ENCODE measurements at places on chromosomes 7 and 10. TPM values are rescaled to one million over a fixed set of nuclear protein-coding genes. Genes with fewer than 3 reads are reported as not detected.

AKR1C3 gene
- total RNA-seq = not detected

SYT15 gene
- 0.70 TPM for total RNA-seq

GOLGA7B gene
- total RNA-seq = 0.44 TPM

MALRD1 gene
- not detected for total RNA-seq

FGFBP3 gene
- 3.6 TPM for total RNA-seq

ZNF107 gene
- 13.5 TPM for total RNA-seq

- H3K4me3 ChIP-seq = no peak overlapping the region
- no peaks in the 10 kb centered on the region for H3K27me3 ChIP-seq
- H3K27ac ChIP-seq = no peak overlapping the region
- peaks cover 3% of the 10 kb centered on the region for H3K36me3 ChIP-seq
Measured at GRCh38 chr10:21624951-21625350, 90.9 kb downstream of the MLLT10 start.

DNA sequence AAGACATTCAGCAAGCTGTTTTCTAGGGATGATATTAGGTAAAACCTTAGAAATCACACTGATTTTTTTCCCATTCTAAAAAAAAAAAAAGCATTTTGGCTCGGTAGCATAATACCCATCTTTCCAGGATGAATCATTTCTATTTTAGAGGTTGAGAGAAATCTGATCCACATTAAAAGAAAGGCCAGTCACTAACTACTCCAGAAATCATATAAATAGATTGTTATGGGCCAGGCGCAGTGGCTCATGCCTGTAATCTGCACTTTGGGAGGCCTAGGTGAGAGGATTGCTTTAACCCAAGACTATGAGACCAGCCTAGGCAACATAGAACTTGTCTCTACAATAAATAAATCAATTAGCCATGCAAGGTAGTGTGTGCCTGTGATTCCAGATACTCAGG is 164.3 kb downstream of the BAMBI start:
- H3K36me3 ChIP-seq = no peaks in the 10 kb centered on the region
- no peak overlapping the region for H3K4me3 ChIP-seq
- DNase-seq = no peak
- no peaks in the 10 kb centered on the region for H3K27me3 ChIP-seq
- no peak overlapping the region for H3K27ac ChIP-seq

DNA sequence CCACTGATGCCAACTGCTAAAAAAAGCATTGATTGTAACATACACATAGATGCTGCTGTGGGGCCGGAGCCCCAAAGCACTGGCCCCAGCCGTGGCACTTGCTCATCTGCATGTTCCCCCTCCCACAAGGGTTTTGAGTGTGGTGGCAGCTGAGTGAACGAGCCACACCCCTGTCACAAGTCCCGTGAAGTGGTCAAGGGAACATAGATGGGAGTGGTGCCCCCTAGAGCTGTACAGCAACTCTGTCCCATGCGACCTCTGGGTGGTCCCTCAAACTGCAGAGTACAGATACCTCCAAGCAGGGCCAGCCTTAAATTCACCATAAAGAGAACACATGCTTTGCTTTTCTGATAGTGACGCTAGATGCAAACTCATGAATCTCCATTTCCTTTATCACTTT is 503.3 kb upstream of the NRP1 start:
- DNase-seq = no peak
- no peak overlapping the region for H3K27ac ChIP-seq
- H3K36me3 ChIP-seq = no peaks in the 10 kb centered on the region
- H3K4me3 ChIP-seq = no peak overlapping the region

DNA sequence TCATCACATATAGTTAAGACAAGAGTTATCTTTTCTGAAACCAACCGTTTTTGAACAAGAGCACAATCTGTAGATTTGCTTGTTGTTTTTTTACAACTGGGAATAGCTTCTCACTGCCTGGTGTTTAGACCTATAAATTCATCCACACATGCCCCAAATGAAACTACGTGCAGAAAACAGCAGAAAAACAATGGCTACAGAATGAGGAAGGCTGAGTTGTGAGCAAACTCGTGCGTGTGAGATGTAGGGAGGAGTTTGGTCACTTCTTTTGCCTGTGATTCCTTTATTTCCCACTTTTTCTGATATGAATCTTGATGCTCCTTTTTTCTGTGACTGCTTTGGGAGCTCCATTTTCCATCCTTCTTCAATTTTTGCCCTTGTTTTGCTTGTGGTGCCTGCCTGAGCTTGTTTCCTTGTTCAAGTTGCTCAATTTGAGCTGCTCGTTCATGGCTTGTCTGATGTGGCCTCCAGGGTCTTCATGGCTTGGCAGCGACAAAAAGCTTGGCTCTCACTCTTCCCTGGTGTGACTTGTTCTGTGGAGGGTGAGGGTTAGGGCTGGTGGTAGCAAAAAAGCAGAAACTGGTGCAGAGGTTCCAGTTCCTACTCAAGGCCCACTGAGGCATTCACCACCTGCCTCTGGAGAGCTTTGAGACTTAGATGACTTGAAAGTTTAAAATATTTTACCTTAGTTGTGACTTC is 76.9 kb downstream of the ZNF365 start:
- no peak overlapping the region for H3K4me3 ChIP-seq
- H3K27me3 ChIP-seq = no peaks in the 10 kb centered on the region
- no peaks in the 10 kb centered on the region for H3K36me3 ChIP-seq
- DNase-seq = no peak
- H3K4me1 ChIP-seq = no peaks in the 10 kb centered on the region
- no peak overlapping the region for H3K27ac ChIP-seq

GRCh38 chr7:749140-749551 is 22.1 kb upstream of the PRKAR1B start:
- H3K36me3 ChIP-seq = no peaks in the 10 kb centered on the region
- no peak overlapping the region for H3K27ac ChIP-seq
- DNase-seq = no peak
- no peak overlapping the region for H3K4me3 ChIP-seq

DNA sequence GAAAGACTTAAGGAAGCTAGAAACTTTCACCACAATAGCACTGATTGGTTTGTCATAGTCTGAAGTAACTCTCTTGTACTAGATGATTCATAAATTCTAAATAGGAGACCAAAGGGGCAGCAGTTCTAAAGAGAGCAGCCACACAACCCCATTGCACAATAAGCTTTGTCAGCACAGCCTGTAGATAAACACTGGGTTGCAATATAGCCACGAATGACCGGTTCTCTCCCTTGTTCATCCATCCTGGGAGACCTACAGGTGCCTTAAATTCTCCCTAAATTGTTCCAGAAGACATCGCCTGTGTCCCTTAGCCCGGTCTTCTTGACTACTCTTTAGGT is 167.0 kb downstream of the SNX13 start:
- DNase-seq = no peak
- H3K27me3 ChIP-seq = no peaks in the 10 kb centered on the region

DNA sequence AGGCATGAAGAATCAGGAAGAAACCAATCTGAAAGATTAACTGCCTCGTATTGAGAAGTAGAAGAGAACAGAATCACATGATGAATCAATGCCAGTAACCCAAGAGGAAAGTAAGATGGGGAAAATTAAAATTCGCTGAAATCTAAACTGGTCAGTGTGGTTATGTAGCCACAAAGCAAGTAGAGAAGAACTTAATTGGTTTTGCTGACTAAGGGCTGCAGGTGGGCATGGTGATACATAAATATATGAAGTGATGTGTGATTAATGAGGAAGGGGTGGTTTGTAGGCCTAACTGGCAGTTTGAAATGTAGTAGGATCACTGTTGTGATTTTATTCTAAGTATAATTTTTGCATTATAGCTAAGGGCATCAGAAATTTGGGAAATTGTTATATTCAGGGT is 83.5 kb upstream of the LRRTM3 start:
- H3K27me3 ChIP-seq = no peaks in the 10 kb centered on the region
- no peaks in the 10 kb centered on the region for H3K36me3 ChIP-seq
- H3K4me1 ChIP-seq = no peaks in the 10 kb centered on the region
- no peak overlapping the region for H3K4me3 ChIP-seq

- no peak overlapping the region for H3K27ac ChIP-seq
- no peaks in the 10 kb centered on the region for H3K27me3 ChIP-seq
- no peak for DNase-seq
- peaks cover 37% of the 10 kb centered on the region for H3K4me1 ChIP-seq
- no peaks in the 10 kb centered on the region for H3K36me3 ChIP-seq
Measured at GRCh38 chr10:44962870-44963738, 3.5 kb downstream of the RASSF4 start.

- H3K4me1 ChIP-seq = no peaks in the 10 kb centered on the region
- no peak for DNase-seq
- no peak overlapping the region for H3K4me3 ChIP-seq
- H3K36me3 ChIP-seq = no peaks in the 10 kb centered on the region
- no peak overlapping the region for H3K27ac ChIP-seq
Measured at GRCh38 chr7:93175219-93175618, 27.0 kb upstream of the SAMD9L start.

GRCh38 chr10:114294549-114294948 is 55.5 kb downstream of the VWA2 start:
- DNase-seq = no peak
- peaks cover 8% of the 10 kb centered on the region for H3K36me3 ChIP-seq
- H3K27me3 ChIP-seq = no peaks in the 10 kb centered on the region
- H3K4me3 ChIP-seq = no peak overlapping the region
- no peaks in the 10 kb centered on the region for H3K4me1 ChIP-seq

DNA sequence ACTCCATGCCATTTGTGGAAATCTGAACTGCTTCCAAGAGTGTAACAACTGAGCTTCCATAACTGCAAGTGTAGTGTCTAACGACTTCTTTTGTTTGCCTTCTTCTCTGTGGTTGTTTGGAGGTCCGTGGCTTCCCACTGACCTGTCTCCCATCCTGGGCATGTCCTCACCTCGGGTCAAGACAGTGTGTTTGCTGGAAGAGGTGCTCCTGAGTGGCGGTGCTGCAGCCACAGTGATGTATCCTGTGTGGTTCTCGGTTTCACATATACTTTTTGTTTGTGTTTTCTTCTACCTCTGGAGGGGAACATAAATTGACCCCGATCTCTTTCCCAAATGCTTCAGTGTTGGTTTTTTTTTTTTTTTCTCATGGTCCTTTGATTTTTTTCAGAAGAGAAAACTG is 84.7 kb upstream of the NPVF start:
- no peaks in the 10 kb centered on the region for H3K4me1 ChIP-seq
- H3K27ac ChIP-seq = no peak overlapping the region
- no peak overlapping the region for H3K4me3 ChIP-seq
- no peak for DNase-seq
- no peaks in the 10 kb centered on the region for H3K36me3 ChIP-seq
- no peaks in the 10 kb centered on the region for H3K27me3 ChIP-seq

DNA sequence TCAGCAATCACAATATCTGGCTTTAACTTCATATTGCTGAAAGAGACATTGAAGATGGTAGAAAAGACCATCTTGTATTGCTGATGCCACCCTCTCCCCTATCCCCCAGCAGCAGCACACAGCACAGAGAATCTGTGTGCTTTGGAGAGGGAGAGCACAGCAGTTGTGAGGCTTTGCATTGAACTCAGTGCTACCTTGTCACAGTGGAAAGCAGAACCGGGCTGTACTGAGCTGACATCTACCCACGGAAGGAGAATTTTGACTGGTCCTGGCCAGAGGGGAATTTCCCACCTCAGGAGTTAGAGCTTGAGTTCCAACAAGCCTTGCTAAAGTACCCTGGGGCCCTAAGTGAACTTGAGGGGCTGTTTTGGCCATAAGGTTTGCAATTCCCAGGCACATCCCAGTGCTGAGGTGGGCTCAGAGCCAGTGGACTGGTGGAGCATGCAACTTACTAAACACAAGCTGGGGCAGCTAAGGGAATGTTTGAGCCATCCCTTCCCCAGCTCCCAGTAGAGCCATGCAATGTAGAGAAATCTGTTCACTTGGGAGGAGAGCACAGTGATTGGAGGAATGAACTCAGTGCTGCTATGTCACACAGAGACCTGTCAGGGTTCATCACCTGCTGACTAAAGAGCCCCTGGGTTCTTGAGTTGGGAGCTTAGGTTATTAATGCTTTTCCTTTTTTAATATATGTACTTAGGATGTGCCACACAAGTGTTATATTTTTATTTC is 62.1 kb downstream of the OR13A1 start:
- no peaks in the 10 kb centered on the region for H3K4me1 ChIP-seq
- H3K36me3 ChIP-seq = no peaks in the 10 kb centered on the region
- no peaks in the 10 kb centered on the region for H3K27me3 ChIP-seq
- H3K4me3 ChIP-seq = no peak overlapping the region
- H3K27ac ChIP-seq = no peak overlapping the region

DNA sequence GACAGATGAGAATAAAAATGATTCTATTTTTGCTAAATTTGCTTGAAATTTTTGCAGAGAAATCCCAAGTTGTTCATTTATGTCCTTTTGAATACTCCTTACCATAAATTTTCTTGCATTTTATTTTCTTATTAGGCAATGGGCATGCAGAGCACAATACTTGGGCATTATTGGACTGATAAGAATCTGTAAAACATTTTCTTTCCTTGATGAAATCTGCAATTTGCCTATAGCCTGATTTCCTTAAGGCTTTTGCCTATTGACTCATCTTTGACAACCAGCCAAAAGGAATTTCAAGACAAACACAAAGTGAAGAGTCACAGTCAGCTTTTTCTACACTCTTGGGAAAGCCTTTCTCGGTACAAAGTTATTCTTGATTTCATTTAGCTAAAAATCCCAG is 30.5 kb upstream of the GNAT3 start:
- no peak overlapping the region for H3K27ac ChIP-seq
- no peaks in the 10 kb centered on the region for H3K4me1 ChIP-seq
- no peaks in the 10 kb centered on the region for H3K36me3 ChIP-seq
- H3K4me3 ChIP-seq = no peak overlapping the region
- H3K27me3 ChIP-seq = no peaks in the 10 kb centered on the region
- DNase-seq = no peak

GRCh38 chr7:23343806-23344475 is 44.8 kb downstream of the MALSU1 start:
- no peak overlapping the region for H3K4me3 ChIP-seq
- peaks cover 8% of the 10 kb centered on the region for H3K4me1 ChIP-seq
- no peak overlapping the region for H3K27ac ChIP-seq
- H3K36me3 ChIP-seq = no peaks in the 10 kb centered on the region
- H3K27me3 ChIP-seq = no peaks in the 10 kb centered on the region

DNA sequence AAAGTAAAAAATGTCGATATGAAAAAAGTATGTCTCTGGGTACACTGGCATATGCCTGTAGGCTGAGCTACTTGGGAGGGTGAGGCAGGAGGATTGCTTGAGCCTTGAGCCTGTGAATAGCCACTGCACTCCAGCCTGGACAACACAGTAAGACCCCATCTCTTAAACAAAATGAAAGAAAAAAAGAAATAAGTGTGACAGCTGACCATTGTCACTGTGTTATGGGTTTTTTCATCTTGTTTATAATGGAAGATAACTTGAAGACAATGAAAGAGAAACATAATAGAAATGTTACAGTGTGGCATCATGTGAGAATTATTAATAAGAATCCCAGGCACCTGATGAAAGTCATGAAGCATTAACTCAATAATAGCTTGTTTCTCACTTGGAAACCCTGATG is 75.0 kb downstream of the APBB1IP start:
- H3K4me3 ChIP-seq = no peak overlapping the region
- no peaks in the 10 kb centered on the region for H3K4me1 ChIP-seq
- no peak overlapping the region for H3K27ac ChIP-seq
- peaks cover 52% of the 10 kb centered on the region for H3K36me3 ChIP-seq
- DNase-seq = no peak
- H3K27me3 ChIP-seq = no peaks in the 10 kb centered on the region

All from CD8-positive, alpha-beta memory T cell (primary cell).